Breast epithelium (tissue), 4 donors: ENCODE measurements at places on chromosomes 11 and 22. TPM values are rescaled to one million over a fixed set of nuclear protein-coding genes. Genes with fewer than 3 reads are reported as not detected.

GRCh38 chr11:110410651-110411050, 19.1 kb upstream of the FDX1 start:
- H3K4me1 ChIP-seq, result no peaks in the 10 kb centered on the region
- no peaks in the 10 kb centered on the region for H3K27me3 ChIP-seq
- DNase-seq, result no peak
- no peak overlapping the region for H3K27ac ChIP-seq
- no peaks in the 10 kb centered on the region for H3K36me3 ChIP-seq

- H3K27ac ChIP-seq, result no peak overlapping the region
- H3K4me1 ChIP-seq, result no peaks in the 10 kb centered on the region
- H3K27me3 ChIP-seq, result no peaks in the 10 kb centered on the region
- no peak for DNase-seq
Measured at GRCh38 chr11:2577991-2578928, 121.5 kb downstream of the KCNQ1OT1 start.

The RASGRP2 gene
- total RNA-seq, result 12.5 TPM

GRCh38 chr11:61091373-61092279, 10.7 kb upstream of the CD5 start:
- H3K36me3 ChIP-seq, result no peaks in the 10 kb centered on the region
- H3K4me3 ChIP-seq, result no peak overlapping the region
- no peak for DNase-seq
- H3K27ac ChIP-seq, result no peak overlapping the region

The SOX10 gene
- 24.9 TPM for total RNA-seq

DNA sequence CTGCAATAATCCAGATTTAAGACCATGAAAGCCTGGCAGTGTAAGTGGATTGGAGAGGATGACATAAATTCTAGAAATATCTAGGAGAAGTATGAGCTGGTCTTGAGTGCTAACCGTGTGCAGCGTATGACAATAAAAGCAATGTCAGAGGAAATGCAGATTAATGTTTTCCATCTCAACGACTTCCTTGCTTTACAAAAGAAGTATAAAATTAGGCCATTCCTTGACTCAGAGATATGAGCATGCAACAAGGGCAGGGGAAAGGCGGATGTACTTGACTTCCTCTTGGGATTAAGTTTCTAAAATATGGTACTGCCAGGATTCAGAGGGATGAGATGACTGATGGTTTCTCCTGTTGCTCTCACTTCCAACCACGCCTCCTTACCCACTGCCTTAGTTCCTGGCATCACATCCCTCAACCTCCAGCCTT, 32.3 kb downstream of the ADAMTS15 start:
- peaks cover 10% of the 10 kb centered on the region for H3K4me1 ChIP-seq
- H3K27ac ChIP-seq, result no peak overlapping the region
- no peaks in the 10 kb centered on the region for H3K27me3 ChIP-seq
- no peak for DNase-seq
- H3K36me3 ChIP-seq, result no peaks in the 10 kb centered on the region

GRCh38 chr11:63985812-63986155, 454 bp upstream of the OTUB1 start:
- H3K4me3 ChIP-seq, result peak overlapping the region; percentile 100
- no peaks in the 10 kb centered on the region for H3K27me3 ChIP-seq
- peak overlapping the region; percentile 93 for H3K27ac ChIP-seq
- DNase-seq, result no peak
- H3K36me3 ChIP-seq, result no peaks in the 10 kb centered on the region

GRCh38 chr22:44753189-44754042, 1.0 kb downstream of the ARHGAP8 start:
- H3K36me3 ChIP-seq, result no peaks in the 10 kb centered on the region
- H3K27ac ChIP-seq, result peak overlapping the region; percentile 84
- peaks cover 9% of the 10 kb centered on the region for H3K4me1 ChIP-seq
- H3K4me3 ChIP-seq, result peak overlapping the region; percentile 75

DNA sequence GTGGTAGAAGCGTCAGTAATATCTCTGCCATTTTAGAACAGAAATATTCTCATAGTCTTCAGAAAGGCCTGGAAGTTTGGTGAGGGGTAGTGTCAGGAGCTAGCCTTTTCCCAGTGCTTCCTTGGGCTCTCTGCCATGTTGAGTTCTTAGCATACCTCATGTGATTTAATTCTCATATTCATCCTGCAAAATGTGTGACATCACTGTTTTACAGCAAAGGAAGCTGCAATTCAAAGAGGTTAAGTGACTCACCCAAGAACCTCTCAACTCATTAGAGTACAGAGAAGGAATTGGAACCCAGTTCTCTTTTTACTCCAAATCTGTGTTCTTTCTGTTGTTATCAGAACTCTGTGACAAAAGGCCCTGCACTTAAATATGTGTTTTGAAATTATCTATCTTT, 72.1 kb downstream of the RNF169 start:
- no peak overlapping the region for H3K27ac ChIP-seq
- H3K4me3 ChIP-seq, result no peak overlapping the region
- no peaks in the 10 kb centered on the region for H3K27me3 ChIP-seq
- H3K36me3 ChIP-seq, result no peaks in the 10 kb centered on the region

GRCh38 chr11:29616611-29617010, 400.2 kb downstream of the KCNA4 start:
- no peak overlapping the region for H3K4me3 ChIP-seq
- no peak for DNase-seq
- no peak overlapping the region for H3K27ac ChIP-seq
- no peaks in the 10 kb centered on the region for H3K4me1 ChIP-seq
- no peaks in the 10 kb centered on the region for H3K27me3 ChIP-seq
- no peaks in the 10 kb centered on the region for H3K36me3 ChIP-seq

DNA sequence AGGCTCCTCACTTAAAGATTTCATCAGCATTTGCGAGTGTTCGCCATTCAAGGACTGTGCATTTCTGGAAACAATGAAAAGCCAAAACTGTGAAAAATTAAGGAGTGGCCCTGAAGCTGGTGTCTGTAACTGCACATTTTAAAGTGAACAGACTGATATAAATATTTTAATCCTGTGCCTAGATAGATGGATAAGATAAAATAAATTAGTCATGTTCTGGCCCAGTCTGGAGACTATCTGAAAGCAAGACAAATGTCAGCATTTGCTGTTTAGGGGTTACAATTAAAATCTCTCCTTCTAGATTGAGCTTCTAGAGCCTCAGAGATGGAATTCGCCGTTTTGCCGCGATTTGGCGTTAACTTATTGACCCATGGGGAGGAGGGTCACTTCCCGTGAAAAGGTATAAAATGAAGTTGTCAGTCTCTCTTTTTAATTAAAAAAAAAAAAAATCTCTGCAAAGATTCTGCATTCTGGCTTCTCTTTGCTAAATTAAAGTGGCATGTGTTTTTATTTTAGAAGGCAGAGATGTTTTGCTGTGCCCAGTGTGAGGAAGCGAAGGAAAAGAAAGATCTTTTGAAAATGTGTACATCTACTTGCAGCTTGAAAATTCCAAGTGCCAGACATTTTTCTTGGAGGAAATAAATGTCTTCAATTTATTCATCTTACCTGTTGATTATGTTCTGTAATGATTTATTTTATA, 79.7 kb upstream of the WNT7B start:
- peak overlapping the region; percentile 79 for H3K4me3 ChIP-seq
- peaks cover 21% of the 10 kb centered on the region for H3K4me1 ChIP-seq
- H3K36me3 ChIP-seq, result no peaks in the 10 kb centered on the region
- DNase-seq, result peak; percentile 14
- H3K27me3 ChIP-seq, result no peaks in the 10 kb centered on the region

GRCh38 chr22:31651664-31652063, 10.4 kb downstream of the PISD start:
- DNase-seq, result no peak
- H3K27me3 ChIP-seq, result no peaks in the 10 kb centered on the region
- no peaks in the 10 kb centered on the region for H3K4me1 ChIP-seq
- H3K27ac ChIP-seq, result no peak overlapping the region

DNA sequence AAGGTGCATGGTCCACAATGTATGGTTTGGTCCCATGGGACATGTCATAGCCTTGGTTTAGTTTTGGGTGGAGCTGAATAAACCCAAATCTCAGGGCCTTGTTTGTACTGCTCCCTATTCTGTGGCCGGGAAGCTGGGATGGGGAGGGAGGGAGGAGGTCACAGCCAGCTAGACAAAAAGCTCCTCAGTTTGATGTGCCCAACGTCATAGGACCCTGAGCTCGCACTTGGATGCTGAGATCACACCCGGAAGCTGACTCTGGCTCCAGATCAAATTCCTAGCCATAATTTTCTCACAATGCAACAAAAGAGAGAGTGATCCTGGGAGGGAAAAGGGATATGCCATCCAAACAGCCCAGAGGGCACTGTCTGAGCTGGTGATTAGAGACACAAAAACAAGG, 1.5 kb downstream of the HSPB2 start:
- H3K27ac ChIP-seq, result peak overlapping the region; percentile 96
- no peaks in the 10 kb centered on the region for H3K36me3 ChIP-seq
- peak overlapping the region; percentile 61 for H3K4me3 ChIP-seq
- no peak for DNase-seq
- no peaks in the 10 kb centered on the region for H3K4me1 ChIP-seq

DNA sequence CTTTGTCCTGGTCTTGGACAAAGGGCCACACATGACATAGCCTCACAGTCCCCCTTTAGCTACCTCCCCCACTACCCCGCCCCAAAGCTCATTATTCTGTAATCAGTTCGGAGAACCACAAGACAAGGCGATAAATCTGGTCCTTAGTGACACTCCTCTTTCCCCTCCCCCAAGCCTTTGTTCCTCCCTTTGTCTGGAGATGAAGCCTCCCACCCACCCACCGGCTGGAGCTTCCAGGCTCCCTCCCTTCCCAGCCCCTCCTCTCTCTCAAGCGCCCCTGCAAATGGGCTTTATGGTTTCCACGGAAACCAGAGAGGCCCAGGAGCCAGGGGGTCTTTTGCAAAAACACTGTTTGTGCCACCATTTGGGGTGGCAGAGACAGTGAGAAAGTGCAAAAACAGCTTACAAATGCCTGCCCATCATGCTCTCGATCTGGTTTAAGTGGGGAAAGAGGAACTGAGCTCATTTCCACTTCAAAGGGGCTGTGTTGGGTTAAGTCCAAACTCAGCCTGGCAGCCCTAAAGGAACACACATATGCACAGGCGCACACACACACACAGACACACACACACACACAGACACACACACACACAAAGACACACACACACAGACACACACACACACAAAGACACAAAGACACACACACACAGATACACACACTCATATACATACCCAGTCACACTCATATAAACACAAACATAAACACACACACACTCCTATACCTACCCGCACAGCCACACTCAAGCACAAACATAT, 23.5 kb downstream of the APLNR start:
- peak overlapping the region; percentile 68 for H3K27ac ChIP-seq
- H3K27me3 ChIP-seq, result no peaks in the 10 kb centered on the region
- H3K4me1 ChIP-seq, result no peaks in the 10 kb centered on the region
- H3K4me3 ChIP-seq, result no peak overlapping the region
- no peak for DNase-seq
- H3K36me3 ChIP-seq, result no peaks in the 10 kb centered on the region

DNA sequence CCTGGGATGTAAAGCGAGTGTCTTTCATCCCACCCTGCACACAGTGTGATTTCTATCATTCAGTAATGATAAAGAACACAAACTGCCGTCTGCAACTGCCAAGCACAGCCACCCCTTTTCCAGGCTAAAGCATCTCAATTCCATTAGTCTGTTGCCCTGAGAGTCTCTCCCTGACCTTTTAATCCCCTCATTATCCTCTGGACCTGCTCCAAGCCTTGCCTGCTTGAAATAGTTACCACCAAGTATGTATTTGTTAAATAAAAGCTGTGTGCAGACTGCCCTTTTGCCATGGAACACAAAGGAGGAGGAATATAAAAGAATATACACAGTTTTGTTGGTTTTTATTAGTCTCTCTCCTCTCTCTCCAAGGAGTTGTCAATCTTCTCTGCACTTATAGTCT, 13.0 kb downstream of the GRAP2 start:
- no peak overlapping the region for H3K27ac ChIP-seq
- no peaks in the 10 kb centered on the region for H3K4me1 ChIP-seq
- no peak overlapping the region for H3K4me3 ChIP-seq

DNA sequence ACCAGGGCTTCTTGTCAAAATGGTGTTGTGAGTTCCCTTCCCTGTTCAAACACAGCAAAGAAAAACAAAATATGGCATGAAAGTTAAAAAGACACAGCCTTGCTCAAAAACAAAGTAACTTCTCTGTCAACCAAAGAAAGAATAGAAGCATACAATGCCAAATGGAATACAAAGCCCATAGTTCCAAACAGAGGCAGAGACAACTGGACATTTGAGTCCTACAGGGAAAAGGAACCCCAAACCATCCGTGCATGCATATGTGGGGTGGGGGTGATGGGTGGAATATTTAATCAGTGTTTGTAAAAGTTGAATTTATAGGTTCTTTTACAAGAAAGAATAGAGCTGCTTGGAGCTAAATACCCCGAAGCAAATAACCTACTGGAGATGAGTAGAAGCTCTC, 218.7 kb downstream of the FAM76B start:
- H3K27ac ChIP-seq, result no peak overlapping the region
- H3K4me1 ChIP-seq, result peaks cover 4% of the 10 kb centered on the region
- no peaks in the 10 kb centered on the region for H3K36me3 ChIP-seq
- H3K27me3 ChIP-seq, result no peaks in the 10 kb centered on the region

GRCh38 chr11:91244912-91245311, 979.7 kb upstream of the FAT3 start:
- H3K36me3 ChIP-seq, result no peaks in the 10 kb centered on the region
- DNase-seq, result no peak
- no peak overlapping the region for H3K4me3 ChIP-seq
- no peaks in the 10 kb centered on the region for H3K27me3 ChIP-seq

DNA sequence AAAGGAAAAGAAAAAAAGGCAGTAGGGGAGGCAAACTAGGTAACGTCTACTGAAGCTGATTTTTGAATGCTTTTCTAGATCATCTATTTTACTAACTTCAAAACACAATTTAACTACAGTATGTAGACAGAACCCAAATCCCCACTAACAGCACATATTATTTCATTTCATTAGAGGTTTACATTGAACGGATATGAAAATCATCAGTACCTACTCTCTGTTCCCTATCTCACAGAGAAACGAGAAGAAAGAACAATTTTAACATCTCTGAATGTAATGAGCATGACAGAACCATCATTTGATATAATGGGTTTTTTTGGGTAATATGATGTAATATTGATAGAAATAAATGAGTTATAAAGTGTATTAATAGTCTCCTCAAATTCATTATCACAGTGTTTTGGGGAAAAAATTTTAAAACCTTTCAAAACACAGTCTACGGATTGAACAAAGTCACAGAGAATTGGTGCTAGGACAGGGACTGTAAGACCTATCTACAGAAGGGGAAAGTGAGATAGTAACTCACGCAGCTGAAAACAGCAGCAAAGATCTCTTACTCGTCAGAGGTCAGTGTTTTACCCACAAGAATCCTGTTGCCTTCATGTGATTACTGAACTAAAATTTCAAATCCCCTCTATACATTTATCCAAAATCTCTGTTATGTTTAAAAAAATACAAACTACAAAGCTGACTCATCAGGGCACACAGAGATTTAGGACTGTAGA, 77.3 kb downstream of the ZBTB44 start:
- DNase-seq, result no peak
- no peaks in the 10 kb centered on the region for H3K4me1 ChIP-seq

DNA sequence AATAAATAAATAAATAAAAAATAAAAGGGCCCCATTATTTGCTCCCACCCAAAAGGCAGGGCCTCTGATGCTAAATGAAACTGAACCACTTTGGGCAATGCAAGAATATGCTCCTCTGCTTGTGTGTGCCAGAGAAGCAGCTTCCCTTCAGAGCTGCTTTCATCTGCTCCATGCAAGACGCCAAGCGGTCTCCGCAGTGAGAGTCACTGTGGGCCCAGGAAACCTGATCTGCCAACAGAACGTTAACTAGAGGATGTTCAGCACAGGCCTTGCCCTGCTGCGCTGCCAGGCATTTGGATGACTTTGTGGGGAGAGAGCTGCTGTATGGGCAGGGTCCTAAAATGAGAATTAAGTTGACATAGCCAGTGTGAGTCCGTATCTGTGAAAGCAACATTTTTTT, 43.7 kb upstream of the APOA1 start:
- no peaks in the 10 kb centered on the region for H3K4me1 ChIP-seq
- no peak overlapping the region for H3K27ac ChIP-seq
- H3K27me3 ChIP-seq, result no peaks in the 10 kb centered on the region
- H3K4me3 ChIP-seq, result no peak overlapping the region
- H3K36me3 ChIP-seq, result no peaks in the 10 kb centered on the region

The SH3BP1 gene
- 3.8 TPM for total RNA-seq
